ENCODE measurements at places on chromosomes 2 and 18.

- DNase-seq = peak; percentile 56
Observed at GRCh38 chr2:147989809-147990403, 30.6 kb downstream of the ORC4 start.

GRCh38 chr2:105815401-105815800, 70.7 kb downstream of the NCK2 start:
- DNase-seq = no peak

GRCh38 chr18:42032447-42032846, 77.4 kb downstream of the PIK3C3 start:
- no peak for DNase-seq

- no peak for DNase-seq
Observed at GRCh38 chr18:56743115-56743514, 92.0 kb downstream of the WDR7 start.

DNA sequence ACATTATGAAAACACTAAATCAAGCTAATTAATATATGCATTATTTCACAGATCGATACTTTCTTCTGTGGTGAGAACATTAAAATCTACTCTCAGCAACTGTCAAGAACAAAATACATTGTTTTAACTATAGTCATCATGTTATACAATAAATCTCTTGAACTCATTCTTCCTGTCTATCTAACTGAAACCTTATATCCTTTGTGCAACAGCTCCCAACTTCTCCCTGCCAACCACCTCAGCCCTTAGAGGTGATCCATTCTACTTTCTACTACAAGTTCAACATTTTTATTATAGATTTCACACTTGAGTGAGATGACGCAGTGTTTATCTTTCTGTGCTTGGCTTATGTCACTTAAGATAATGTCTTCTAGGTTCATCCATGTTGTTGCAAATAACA, 535.2 kb upstream of the CRIM1 start:
- no peak for DNase-seq
